ENCODE measurements at places on chromosomes 3 and 15. TPM values are rescaled to one million over a fixed set of nuclear protein-coding genes. Genes with fewer than 3 reads are reported as not detected.

GRCh38 chr15:58213587-58214338 lies 75.6 kb downstream of the AQP9 start:
- no peak for DNase-seq

GRCh38 chr3:112858410-112859069 lies 11.9 kb upstream of the CD200R1L start:
- DNase-seq, result no peak

DNA sequence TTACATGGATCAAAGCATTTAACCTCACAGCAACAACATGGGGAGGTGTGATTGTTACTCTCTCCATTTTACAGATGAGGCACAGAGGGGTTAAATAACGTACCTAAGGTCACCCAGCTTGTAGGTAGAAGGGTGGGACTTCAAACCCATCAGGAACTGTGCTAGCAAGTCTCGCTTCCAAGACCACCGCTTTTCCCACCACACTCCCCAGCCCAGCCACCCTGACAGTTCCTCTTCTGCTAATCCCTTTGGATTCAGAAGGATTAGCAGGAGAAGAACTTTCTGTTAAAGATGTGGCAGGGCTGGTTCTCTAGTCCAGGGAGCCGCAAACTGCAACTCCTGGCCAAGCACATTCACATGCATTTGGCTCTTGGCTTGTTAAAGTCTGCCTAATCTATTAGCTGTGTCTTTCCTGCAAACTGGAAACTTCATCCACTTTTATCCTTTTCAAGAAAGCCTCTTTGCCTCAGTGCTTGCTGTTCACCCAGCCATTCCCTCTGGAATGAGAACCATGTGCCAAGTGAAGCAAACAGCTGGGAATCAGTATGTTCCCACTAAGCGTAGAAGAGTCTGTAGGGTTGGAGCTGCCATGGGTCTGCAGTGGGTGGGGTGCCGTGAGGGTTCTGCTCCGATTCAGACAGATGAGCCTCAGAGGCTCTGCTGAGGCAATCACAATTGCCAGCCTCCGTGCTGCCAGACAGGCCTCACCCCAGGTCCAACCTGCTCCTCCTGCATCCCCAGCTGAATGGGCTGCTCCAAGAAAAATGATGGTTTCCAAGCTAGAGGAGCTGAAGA lies 44.6 kb downstream of the POMGNT2 start:
- DNase-seq, result no peak

DNA sequence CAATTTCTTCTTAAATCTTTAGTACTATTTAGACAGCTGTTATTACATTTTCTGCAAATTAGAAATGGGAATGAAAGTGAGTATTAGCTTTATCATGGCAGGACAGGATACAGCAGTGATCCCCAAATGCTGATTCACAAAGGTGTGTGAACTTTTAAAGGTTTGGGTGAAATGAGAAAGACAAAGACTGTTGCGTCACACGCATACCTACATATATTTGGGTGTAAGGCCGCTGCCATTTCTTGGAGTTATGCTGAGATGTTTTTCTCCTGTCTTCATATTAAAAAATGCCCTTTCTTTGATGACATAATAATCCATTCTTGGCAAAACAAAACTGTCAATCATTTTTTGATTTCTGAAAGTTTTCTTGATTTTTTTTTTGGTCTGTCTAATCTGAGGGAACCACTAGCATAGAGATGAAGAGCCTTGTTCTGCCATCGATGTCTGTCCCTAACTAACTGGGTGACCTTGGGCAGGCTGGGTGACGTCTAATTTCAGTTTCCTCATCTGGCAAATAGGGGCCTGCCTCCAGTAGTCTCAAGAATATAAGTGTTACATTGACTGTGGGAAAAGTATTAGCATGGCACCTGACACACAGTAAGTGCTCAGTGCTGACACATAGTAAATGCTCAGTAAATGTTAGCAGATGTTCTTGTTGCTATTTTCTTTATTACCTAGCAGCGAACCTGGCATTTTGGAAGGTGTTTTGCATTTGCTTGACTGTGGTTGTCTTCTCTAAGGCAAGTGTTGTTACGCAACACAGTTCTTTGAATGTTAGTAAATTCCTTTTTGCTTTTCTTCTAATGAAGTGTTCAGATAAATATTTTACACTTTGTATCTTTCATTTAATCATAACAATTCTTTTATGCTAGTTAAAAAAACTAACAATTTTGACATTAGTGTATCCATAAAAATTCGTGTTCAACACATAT lies 5.0 kb downstream of the MITF start:
- no peak for DNase-seq

Gene SLC12A1
- 0.55 TPM for total RNA-seq

GRCh38 chr3:120264963-120265362 lies 20.1 kb downstream of the GPR156 start:
- no peak for DNase-seq

- peak; percentile 79 for DNase-seq
Measured at GRCh38 chr3:148955544-148956346, 35.6 kb upstream of the GYG1 start.

Gene SHF
- 9.3 TPM for total RNA-seq

GRCh38 chr3:40913192-40913591 lies 286.1 kb upstream of the CTNNB1 start:
- DNase-seq, result no peak

- peak; percentile 88 for DNase-seq
Measured at GRCh38 chr3:171829841-171830517, 13.2 kb upstream of the TMEM212 start.

- DNase-seq, result no peak
Measured at GRCh38 chr3:132983143-132983770, 54.9 kb upstream of the TMEM108 start.

Gene IL5RA
- 0.43 TPM for total RNA-seq

GRCh38 chr3:126485956-126486355 lies 10.3 kb upstream of the ZXDC start:
- no peak for DNase-seq

Gene EPHB3
- 2.3 TPM for total RNA-seq

DNA sequence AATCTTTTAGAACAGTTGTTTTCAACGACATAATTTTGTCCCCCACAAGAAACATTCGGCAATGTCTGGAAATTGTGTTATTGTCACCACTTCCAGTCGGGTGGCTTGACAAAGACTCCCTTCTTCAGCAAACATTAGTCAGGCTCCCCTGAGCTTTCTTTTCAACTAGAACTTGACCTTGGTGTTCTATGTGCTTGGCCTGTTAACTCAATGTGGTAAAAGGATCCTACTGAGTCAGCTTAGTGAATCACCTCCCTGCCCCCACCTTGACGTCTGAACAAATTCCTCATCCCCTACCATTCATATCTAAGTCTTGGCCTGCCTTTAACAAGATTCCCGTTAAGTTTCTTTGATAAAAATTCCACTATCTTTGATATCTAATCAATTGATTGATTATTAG lies 465.0 kb upstream of the ROBO1 start:
- DNase-seq, result no peak
